ENCODE measurements at places on chromosomes 13 and 19.

GRCh38 chr13:99155821-99156220 lies 44.8 kb upstream of the UBAC2 start:
- DNase-seq: no peak

- no peak for DNase-seq
Measured at GRCh38 chr19:46221981-46222610, 7.4 kb upstream of the IGFL1 start.

GRCh38 chr19:18464646-18465045 lies 26.7 kb upstream of the ISYNA1 start:
- DNase-seq: no peak

- DNase-seq: no peak
Measured at GRCh38 chr13:28231642-28232041, 93.3 kb downstream of the PAN3 start.

DNA sequence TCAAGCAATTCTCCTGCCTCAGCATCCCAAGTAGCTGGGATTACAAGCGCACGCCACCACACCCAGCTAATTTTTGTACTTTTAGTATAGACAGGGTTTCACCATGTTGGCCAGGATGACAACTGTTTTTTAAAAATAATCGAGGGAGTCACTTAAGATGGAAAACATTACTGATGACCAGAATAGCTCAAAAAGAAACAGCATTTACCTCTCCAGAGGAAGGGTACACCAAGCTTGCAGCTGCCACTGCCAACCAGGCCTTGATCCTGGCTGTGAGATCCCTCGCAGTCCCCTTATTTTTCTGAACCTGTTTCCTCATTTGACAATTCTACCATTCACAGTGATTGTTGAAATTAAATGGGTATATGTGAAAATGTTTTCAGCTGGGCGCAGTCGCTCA lies 14.5 kb downstream of the PDCD5 start:
- no peak for DNase-seq

- no peak for DNase-seq
Measured at GRCh38 chr19:27993619-27994570, 1219.1 kb downstream of the UQCRFS1 start.

GRCh38 chr13:99572131-99572530 lies 70.9 kb downstream of the TM9SF2 start:
- no peak for DNase-seq

DNA sequence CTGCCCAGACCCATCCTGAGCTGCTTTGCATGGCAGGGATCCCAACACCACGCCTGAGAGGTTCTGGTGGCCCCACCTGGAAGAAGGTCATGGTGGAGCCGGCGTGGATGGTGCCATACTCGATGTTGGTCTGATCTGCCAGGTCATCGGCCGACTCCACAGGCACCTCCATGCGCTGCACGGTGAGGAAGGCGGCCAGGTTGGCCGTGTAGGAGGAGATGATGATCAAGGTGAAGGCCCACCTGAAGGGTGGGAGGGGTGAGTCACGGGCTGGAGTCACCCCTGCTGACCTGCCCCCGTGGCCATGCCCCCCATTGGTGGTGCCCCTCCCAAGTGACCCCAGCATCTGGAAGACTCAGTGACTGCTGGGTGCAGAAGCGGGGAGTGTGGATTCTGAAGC lies 12.5 kb upstream of the ATP1A3 start:
- DNase-seq: no peak

DNA sequence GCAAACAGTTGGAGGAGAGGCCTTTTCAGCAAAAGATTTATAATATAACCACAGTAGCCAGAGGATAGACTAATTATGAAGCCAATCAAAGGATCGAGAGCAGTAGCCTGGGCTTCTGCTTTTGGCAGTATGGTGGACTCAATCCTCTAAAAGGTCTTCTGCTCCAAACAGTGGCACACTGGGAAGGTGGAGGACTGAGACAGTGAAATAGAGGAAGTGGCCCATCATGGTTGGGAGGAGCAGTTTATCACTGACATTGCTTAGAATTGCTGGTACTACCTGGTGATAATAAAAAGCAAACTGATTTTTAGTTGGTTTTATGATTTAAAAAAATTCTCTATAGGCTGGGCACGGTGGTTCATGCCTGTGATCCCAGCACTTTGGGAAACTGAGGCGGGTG lies 20.9 kb upstream of the PLAUR start:
- no peak for DNase-seq

Measured in activated CD8-positive, alpha-beta memory T cell treated with anti-CD3 and anti-CD28 coated beads, Interleukin-2, amount 50 U/mL, for 48 hours (primary cell).